ENCODE measurements at places on chromosomes 12 and 14. TPM values are rescaled to one million over a fixed set of nuclear protein-coding genes. Genes with fewer than 3 reads are reported as not detected.

GRCh38 chr14:76339728-76340615 is 36.0 kb upstream of the ESRRB start:
- DNase-seq, result no peak

- DNase-seq, result no peak
These were observed 113.4 kb upstream of the CPM start for GRCh38 chr12:69046363-69046762.

- no peak for DNase-seq
These were observed 4.1 kb downstream of the PLXNC1 start for GRCh38 chr12:94152292-94153078.

KRT71 gene
- not detected for total RNA-seq

GRCh38 chr12:49907352-49907751 is 3.7 kb upstream of the FAIM2 start:
- DNase-seq, result no peak

DNA sequence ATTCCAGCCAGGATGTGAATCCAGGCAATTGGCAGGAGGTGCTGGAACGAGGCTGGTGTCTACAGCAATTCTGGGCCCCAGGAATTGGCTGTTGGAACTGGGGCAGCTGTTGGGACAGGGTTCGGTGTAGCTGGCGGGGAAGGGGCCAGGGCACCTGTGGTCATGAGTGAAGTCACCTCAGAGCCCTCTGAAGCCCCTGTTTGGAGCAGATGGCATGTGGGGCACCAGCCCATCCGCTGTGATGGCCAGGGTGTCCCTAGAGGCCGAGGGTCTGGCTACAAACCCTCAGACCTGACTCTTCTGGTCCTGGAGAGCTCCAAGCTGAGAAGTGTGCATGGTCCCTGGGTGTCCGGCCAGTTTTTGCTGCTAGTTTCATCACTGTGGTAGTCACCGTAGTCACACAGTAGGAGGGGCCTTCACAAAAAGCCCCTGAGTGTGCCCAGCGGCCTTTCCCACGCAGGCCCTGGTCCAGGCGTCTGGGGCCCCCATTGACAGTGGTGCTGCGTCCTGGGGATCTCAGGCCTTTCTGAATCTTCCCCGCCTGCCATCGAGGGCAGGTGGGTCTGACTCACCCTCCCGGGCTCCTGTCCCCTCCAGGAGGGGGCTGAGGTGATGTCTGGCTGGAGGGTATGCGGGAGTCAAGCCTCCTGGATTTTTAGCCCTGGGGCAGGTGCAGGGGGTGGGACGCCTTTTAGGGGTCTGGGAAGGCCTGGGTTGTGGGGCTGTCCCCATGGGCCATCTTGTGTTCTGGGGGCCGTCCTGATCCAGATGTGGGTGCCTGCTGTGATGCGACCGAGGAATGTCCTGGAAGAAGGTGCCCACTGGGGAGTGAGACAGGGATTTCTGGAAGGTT is 368.0 kb downstream of the TMEM121 start:
- no peak for DNase-seq

- no peak for DNase-seq
These were observed 132.1 kb upstream of the SYT1 start for GRCh38 chr12:78732481-78732880.

EIF2S1 gene
- total RNA-seq, result 84.4 TPM

- DNase-seq, result no peak
These were observed 20.7 kb downstream of the KRT85 start for GRCh38 chr12:52346593-52346992.

- no peak for DNase-seq
These were observed 29.0 kb downstream of the RTL1 start for GRCh38 chr14:100874411-100875091.

DNA sequence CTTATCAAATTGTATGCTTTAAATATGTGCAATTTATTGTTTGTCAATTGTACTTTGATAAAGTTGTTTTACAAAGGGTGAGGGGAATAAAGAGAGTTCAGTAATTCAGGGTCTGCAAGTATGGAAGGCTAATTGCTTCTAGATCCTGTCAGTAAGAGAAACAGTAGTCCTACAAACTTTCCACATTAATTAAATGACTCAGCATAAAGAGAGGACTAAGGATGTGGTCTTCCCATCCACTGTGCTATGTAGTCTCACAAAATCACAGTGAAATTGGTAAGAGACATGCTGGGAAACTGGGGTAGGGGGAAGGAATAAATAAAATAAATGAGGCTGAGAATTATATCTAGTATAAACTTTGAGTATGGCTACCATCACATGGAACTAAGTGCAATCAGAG is 130.2 kb upstream of the PKP2 start:
- no peak for DNase-seq

- DNase-seq, result no peak
These were observed 211.9 kb upstream of the FAR2 start for GRCh38 chr12:28937196-28937595.

DNA sequence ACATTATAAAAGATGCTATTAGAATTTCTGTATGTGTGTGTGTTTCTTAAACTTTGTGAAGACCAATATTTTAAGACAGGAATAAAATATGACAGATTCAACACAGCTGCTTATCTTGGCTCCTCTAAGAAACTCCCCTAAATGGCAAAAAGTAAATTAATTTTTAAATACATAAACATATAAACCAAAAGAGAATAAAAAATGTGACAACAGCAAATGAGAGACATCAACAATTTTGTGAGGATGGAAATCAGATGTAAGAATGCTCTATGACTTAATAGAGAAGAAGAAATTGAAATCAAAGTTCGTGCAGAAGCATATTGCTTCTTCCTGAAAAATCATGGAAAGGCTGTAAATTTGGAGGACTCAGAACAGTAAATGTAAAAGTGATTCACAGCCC is 1083.8 kb downstream of the FLRT2 start:
- DNase-seq, result no peak

FAM90A1 gene
- total RNA-seq, result not detected

All from activated B cell treated with CpG ODN at 0.5 μM for 24 hours (primary cell).